ENCODE measurements at places on chromosomes 5 and 9.

- no peak for DNase-seq
Measured at GRCh38 chr9:16830806-16831205, 39.7 kb downstream of the BNC2 start.

DNA sequence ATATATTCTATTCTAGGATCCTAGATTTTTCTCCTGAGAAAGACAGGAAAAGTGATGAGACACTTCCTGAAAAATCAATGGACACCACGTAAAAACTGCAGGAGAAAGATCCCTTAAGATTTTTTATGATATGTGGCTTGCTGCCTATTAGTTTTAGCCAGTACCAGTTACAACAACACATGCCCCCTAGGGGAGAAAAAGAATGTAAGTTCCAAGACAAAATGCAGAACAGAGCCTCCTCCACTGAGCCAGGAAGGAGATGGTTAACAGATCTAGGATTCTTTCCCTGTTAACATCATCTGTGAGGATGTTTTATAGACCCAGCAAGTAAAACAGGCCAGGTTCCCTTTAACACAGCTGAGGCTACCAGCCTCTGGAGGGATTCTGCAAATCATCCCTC, 574.7 kb downstream of the TLE4 start:
- no peak for DNase-seq

- peak; percentile 68 for DNase-seq
Measured at GRCh38 chr5:181052672-181053487, 12.8 kb downstream of the BTNL9 start.

DNA sequence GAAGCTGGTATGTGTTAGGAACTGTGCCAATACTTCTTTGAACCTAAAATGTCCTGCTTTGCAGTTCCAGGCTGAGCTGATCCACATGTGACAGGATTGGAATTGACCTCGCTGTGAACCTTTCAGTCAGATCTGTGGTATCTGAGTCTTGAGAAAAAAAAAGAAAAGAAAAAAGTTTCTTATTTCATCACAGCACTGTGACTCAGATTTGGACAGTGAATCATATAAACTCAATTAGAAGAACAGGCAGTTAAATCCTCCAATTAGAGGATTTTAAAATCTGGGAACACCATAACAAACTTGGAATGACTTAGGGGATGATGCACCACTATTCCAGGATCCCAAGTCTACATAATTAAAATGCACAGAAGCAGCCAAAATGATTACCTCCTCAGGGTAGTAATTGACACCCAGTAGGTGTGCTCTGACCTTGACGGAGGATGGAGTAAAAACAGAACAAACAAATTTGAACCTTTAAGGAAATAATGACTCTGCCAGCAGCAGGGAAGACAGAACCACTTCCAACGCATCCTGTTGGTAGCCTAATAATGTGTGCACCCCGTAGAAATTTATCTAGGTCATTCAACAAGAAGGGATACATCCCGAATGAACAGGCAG, 57.8 kb upstream of the RAI14 start:
- peak; percentile 87 for DNase-seq

DNA sequence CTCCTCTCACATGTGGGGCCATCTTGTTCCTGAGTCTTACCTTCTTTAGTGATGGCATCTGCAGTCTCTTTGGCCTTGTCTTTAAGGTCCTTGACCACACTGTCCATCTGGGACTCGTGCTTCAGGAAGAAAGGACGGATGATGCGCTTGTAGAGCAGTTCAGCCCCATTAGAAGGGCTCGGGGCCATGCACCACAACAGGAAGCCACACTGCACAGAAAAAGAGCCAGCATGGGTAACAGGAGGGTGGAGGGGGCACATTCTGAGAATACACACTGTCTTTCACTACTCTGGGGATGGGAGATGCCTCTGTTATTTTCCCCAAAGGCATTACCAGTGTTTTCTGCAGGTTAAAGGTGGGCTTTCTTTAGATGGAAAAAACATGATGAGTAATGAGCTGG, 25.9 kb downstream of the SRP19 start:
- DNase-seq, result no peak

GRCh38 chr5:145619806-145620310, 215.3 kb downstream of the PRELID2 start:
- DNase-seq, result no peak

GRCh38 chr5:37701868-37702267, 138.0 kb downstream of the GDNF start:
- no peak for DNase-seq
